ENCODE measurements at places on chromosomes 3 and 15. TPM values are rescaled to one million over a fixed set of nuclear protein-coding genes. Genes with fewer than 3 reads are reported as not detected.

Gene LRRC2
- polyA plus RNA-seq: 1.2 TPM

DNA sequence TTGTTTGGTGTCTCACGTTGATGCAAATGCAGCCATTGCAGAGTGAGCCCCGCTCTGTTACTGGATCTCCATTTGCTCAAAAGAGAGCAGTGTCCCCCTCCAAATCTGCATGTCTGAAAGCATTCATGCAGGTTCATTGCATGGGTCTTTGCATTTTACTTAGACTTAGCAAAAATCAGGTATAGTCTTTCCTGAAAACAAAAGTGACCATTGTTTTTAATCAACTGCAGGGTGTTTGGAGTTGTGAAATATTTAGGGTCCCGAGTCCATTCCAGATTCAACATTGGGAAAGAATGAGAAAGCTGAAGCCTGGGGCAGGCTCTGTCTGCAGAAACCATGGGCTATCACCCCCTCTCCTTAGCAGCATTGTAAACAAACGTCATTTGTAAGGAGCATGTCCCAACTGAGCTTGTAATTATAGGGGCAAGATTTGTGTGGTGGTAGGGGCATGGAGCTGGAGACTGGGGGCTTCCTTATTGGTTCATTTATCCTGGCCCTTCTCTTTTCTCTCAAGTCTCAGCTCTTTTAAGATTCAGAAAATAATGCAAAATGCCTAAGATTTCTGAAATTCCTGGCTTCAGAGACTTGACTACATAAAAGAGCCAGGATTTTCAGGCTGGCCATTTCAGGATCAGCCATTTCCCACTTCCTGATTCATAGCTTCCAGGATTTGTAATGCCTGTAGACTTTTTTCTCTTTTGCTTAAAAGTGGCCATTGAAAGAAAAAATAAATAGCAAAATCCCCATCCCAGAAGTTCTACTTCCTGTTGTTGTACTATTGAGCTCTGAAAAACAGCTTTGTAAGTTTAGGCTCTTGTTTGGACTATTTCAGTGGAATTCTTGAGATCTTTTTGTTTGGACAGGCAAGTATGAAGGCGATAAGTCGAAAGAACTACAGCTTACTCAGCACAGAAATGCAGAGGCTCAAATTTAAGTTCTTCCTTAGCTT lies 23.0 kb downstream of the IGF1R start:
- no peak for DNase-seq

Gene NANOGP8
- polyA plus RNA-seq: not detected

DNA sequence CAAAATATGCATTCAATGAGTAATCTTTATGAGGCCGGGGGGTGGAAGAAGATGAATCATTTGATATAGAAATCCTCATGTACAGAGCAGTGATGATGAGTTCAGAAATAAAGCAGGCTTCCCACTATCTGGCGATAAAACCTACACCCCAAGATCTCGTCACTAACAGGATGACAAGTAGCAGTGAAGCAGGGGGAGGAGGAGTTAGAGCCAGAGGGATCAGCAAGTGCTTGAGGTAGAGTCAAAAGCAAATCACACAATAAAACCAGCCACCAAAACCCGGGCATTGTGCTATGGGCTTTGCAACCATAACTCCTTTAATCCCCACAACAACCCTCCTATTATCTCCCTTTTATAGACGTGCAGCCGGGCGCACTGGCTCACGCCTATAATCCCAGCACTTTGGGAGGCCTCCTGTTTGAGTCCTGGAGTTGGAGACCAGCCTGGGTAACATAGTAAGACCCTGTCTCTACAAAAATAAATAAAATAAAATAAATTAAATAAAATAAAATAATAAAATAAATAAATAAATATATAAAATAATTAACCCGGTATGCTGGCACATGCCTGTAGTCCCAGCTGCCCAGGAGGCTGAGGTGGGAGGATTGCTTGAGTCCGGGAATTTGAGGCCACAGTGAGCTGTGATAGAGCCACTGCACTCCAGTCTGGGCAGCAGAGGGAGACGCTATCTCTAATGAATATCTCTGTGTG lies 53.0 kb downstream of the STARD5 start:
- no peak for DNase-seq

Gene CATSPER2
- 34.7 TPM for polyA plus RNA-seq

DNA sequence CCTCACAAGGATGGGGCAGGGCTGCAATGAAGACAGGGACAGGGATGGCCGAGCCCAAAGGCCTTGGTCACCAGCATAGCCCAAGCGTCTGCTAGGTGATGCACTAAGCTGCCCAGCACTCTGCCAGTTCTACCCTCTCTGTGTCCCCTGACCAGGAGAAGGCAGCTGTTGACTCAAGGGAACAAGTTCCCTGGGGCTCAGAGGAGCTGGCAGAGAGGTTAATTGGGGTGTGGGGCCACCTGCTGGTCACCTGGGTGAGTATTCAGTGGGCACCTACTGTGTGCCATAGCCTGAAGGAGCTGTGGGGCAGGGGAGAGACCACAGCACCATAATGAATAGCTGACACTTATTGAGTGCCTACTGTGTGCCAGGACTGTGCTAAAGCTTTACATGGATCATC lies 22.0 kb upstream of the DOCK3 start:
- DNase-seq: no peak

DNA sequence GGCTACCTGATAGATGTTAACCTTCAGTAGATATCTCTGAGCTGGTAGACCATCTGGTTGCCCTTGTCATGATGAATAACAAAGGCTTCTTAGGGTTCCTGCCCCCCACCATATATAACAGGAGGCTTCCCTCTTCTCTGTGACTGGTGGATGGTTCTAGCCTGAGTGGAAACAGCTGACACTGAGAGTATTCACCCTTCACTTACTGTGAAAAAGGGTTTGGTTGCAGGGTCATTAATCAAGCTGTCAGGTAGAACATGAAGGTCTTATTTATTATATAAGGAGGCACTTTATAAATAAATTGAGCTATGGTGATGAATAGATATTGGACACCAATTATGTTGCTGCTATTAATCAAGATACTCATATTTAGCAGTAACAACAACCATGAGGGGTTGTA lies 58.6 kb downstream of the CACNA2D3 start:
- DNase-seq: no peak

Gene BTBD1
- 12.5 TPM for polyA plus RNA-seq

- DNase-seq: no peak
Measured at GRCh38 chr3:115549071-115549470, 74.2 kb upstream of the GAP43 start.

DNA sequence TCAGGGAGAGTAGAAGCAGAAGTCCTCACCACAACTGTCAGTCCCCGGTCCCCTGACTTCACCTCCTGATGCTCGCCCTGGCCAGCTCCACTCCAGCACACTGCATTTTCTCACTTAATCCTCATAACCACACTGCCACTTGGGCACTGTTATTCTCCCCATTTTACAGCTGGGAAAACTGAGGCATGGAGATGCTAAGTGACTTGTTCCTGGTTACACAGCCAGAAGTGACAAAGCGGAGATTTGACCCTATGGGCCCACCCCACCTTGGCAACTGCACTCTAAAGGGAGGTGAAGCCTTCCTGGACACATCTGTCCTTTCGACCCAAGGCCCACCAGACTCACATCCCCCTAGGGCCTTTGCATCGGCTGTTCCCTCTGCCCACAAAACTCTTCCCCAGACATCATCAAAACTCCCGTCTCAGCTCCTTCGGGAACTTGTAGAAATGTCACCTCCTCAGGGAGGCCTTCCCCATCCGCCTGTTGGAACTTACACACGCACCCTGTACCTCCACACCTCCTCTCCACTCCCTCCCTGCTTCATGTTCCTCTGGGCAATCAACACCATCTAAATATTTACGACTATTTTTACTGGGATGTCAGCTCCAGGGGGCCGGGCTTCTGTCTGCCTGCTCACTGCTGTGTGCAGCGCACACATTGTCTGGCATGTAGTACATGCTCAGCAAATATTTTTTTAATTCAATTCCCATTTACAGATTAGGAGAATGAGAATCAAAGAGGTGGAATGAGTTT lies 3.1 kb downstream of the GRIP2 start:
- no peak for DNase-seq

DNA sequence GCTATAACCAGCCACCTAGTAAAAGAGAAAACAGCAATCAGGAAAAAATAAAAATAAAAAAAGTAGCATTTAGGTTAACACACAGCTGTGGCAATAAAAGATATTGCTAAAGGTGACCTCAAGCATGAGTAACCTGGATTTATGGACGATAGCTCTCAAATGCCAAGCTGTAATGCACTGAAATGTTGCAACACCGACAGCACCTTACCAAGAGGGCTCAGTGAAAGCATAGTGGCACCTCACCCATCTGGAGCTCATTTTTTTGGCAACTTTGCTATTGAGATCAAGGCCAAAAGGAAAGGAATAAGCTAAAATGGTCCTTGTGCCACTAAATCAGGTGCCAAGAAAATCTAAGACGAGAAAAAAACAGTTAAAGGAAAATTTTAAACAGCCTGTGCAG lies 2.5 kb downstream of the HACD2 start:
- peak; percentile 34 for DNase-seq

GRCh38 chr15:74961616-74962015 lies 5.0 kb upstream of the RPP25 start:
- no peak for DNase-seq
